ENCODE measurements at places on chromosomes 4 and X. TPM values are rescaled to one million over a fixed set of nuclear protein-coding genes. Genes with fewer than 3 reads are reported as not detected.

DNA sequence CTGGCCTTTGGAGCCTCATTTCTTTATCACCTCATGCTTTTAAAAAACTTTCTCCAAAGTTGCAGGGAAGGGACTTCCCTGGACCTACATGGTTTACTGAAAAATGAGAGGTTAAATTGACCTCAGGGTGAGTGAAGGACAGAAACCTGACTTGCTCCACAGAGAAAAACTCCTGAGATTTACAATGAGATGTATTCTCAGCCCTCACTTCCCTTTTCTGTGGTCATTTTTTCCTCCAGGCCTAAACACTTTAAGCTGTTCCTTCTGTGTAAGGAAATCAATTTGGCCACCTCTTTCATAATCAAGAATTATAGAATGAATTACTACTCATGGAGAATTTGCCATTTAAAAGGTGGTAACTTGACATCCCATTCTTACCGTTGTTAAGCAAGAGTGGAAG is 77.9 kb downstream of the HPGD start:
- no peaks in the 10 kb centered on the region for H3K4me1 ChIP-seq
- no peak overlapping the region for H3K4me3 ChIP-seq
- no peak overlapping the region for H3K27ac ChIP-seq
- DNase-seq, result no peak
- no peaks in the 10 kb centered on the region for H3K36me3 ChIP-seq

DNA sequence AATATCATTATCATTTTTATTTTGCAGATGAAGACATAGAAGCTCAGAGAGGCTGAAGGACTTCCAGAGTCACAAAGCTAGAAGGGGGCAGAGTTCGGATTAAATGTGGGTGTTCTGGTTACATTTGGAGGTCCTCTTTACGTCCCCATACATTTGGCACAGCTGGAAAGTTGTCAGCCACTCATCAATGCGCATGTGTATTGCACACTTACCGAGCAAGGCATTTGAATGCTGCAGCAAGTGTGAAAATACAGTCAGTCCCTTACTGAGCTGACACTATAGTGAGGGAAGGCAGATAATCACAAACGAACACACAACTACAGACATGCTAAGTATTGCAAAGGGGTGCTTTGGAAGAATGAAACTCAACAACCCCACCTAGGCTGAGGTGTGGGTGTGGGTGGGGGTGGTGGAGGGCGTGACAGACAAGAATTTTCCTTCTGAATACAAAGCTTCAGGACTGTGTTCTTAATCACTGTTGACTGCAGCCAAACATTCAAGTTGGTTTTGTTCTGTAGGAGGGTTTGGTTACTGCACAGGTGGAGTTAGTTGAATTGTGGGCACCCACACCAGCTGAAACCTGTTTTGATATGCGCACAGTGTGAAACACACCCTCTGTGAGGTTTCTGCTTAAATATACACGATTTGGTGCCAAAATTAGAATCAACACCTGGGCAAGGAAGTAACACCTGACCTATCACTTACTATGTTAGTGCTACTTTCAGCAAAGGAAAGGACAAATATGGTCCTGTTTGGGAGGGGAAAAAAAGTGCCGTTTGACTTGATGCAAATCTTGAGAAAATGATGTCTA is 72.4 kb downstream of the COQ2 start:
- DNase-seq, result no peak
- no peaks in the 10 kb centered on the region for H3K36me3 ChIP-seq
- H3K4me1 ChIP-seq, result no peaks in the 10 kb centered on the region
- no peak overlapping the region for H3K27ac ChIP-seq
- no peaks in the 10 kb centered on the region for H3K27me3 ChIP-seq
- no peak overlapping the region for H3K4me3 ChIP-seq

The CFAP47 gene
- 1.8 TPM for total RNA-seq

- no peaks in the 10 kb centered on the region for H3K4me1 ChIP-seq
- no peak for DNase-seq
- H3K27me3 ChIP-seq, result peaks cover 26% of the 10 kb centered on the region
- H3K36me3 ChIP-seq, result no peaks in the 10 kb centered on the region
These were observed 10.9 kb upstream of the GATB start for GRCh38 chr4:151771664-151772063.

DNA sequence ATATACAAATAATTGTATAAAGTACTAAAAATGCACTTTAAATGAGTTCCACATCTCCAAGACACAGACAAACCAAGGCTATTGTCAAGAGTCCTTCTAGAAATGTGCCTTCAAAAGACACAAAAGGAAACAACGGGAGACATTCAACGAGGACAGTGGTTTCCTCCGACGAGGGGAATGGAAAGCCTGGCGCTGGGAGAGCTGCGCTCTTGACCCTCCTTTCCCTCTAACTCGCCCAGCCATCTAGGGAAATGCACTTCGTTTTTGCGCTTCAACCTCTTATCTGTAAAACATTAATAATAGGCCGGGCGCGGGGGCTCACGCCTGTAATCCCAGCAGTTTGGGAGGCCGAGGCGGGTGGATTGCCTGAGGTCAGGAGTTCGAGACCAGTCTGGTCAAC is 37.0 kb downstream of the ZFP42 start:
- no peaks in the 10 kb centered on the region for H3K4me1 ChIP-seq
- H3K4me3 ChIP-seq, result no peak overlapping the region
- no peak overlapping the region for H3K27ac ChIP-seq
- no peaks in the 10 kb centered on the region for H3K36me3 ChIP-seq

The GAGE13 gene
- total RNA-seq, result not detected

The NDNF gene
- total RNA-seq, result 12.1 TPM

DNA sequence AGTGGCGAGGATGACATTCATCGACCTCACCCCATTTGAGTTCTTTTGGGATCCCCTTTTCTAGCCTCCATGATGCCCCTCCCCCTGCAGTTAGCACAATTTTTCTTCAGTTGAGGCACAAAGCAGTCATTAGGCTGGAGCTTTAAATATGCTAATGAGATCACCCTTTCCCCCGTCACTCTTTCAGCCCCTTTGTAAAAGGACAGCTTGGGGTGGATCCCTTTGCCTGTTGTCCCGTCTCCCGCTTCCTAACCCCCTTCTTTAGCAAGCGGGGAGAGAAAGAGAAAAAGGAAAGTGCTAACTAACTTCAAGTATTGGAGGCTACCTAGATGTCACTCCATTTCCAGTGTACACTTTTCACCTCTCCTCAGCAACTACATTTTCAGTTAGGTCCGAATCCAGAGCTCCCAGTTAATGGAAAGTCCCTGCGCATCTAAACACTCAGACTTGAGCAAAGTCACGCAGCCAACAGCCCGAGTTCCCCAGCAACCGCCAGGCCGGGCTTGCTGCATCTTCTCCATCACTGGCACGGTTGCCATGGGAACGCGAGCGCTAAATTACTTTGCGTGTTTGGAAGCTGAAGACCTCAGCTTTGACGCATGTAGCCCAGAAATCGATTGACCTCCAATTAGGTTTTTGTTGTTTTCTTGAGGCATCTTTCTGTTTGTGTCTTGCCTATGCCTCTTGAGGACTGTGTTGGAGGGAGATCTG is 76.8 kb downstream of the RTL5 start:
- no peak for DNase-seq
- H3K4me3 ChIP-seq, result no peak overlapping the region
- no peak overlapping the region for H3K27ac ChIP-seq
- no peaks in the 10 kb centered on the region for H3K36me3 ChIP-seq

Data from A673 (cell line).